ENCODE measurements at places on chromosomes 1 and 21.

GRCh38 chr21:17988102-17988437 lies 168.9 kb upstream of the C21orf91 start:
- DNase-seq, result no peak

DNA sequence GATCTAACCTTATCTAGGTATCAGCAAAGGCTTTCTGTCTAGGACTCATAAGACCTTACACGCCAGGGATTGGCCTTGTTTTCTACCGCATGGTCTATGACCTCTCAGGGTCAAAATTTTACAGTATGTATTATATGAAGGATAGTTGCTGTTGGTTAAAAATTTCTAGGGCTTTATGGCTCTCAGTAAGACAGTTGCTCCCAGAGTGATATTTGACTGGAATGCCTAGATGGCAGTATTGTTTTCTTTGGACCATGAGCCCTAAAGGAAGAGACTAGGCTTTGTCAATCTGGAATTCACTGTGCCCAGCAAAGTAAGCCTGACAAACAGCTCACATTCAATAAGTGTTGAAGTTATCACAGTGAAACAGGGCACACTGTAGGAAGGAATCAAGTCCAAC lies 37.6 kb downstream of the C1orf87 start:
- no peak for DNase-seq

DNA sequence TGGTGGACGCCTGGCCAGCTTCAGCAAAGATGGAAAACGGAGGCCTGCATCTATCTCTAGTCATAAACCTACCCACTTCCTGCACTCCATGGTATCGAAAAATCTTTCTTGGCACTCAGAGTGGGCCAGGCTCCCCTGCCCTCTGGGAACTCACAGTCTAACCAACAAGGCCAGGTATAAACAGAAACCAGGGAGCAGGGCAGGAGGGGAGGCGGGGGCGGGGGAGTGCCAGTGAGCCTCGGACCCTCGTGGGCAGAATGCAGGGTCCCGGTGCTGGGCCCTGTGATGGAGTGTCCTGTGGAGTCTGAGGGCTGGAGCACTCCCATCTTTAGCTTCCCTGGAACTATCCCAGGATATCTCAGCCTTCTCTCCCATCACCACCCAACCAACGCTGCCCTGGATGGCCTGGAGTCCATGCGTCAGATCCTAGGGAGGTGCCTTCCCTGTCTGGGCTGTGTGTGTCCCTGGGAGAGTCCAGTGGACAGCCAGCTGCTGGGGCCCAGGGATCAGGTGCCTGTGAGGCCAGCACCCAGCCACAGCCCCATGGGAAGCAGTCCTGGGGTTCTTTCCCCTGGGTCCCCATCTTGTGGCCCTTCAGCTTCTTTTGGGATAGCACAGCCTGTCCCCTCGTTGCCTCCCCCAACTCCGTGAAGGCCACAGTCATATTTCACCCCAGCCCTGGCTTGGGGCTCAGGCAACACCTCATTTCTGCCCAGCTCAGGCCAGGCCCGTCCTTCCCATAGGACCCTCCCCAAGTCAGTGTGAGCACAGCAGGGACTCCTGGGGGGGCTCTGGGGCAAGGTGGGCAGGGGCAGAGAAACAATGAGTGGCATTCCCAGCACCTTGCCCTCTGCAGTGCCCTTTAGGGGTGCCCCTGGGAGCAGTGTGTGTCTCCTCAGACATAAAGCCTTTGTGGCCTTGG lies 1.1 kb upstream of the EPS8L3 start:
- DNase-seq, result no peak

GRCh38 chr1:52662645-52663313 lies 29.8 kb downstream of the SHISAL2A start:
- DNase-seq, result no peak

GRCh38 chr1:200670242-200671118 lies 773 bp upstream of the DDX59 start:
- DNase-seq, result peak; percentile 79

DNA sequence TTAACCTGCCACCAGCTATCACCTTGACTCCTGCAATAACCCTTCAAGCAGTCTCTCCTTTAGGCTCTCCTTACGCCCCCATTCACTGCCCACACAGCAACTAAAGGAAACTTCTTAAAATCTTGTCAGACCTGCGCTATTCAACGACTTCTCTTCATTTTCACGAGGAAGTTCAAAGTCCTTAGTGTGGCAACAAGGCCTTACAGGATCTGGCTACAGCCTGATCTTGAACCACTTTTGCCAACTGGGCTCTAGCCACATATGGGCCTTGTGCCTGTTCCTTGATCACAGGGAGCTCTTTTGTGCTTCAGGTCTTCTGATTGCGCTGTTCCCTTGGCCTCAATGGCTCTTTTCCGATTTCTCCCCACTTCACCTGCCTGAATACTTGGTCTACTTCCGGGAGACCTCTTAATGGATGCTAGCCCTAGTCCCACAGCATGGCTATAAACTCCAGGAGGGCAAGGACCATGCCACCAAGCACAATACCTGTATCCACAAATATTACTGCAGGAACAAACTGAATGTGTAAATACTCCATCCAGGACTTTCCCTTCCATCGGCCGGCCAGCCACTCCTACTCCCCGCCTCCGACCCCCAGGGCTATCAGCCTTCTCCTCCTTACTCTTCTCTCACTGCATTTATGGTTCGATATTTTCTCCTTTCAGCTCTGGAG lies 2.3 kb upstream of the CTNNBIP1 start:
- no peak for DNase-seq

GRCh38 chr1:20597650-20598049 lies 8.8 kb downstream of the CDA start:
- DNase-seq, result peak; percentile 79

- peak; percentile 54 for DNase-seq
These were observed 1.4 kb downstream of the GUK1 start for GRCh38 chr1:228141226-228142044.

DNA sequence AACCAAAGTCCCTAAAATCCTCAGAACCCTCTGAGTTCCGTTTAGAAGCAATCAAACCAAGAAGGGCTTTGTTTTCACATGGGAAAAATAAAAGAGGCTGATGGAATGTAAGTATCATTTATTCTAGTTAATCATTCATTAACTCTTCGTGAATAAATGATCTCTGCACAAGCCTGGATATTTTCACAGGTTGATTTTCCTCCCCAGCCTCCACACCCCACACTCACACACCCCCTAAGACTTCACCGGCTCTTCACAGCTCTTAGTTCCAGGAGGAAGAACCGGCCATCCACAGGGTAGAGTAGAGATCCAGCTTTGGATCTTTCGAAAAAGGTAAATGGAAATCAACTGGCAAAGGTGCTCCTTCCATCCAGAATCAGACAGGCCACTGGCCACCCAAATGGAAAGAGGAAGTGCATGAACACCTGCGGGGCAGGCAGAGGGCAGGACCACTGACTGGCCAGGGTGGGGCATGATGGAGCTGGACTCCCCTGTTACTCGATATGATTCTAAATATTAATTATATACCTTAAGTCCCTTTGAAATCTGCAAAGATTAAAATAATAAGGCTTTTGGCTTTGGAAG lies 10.0 kb downstream of the C1orf198 start:
- DNase-seq, result no peak

DNA sequence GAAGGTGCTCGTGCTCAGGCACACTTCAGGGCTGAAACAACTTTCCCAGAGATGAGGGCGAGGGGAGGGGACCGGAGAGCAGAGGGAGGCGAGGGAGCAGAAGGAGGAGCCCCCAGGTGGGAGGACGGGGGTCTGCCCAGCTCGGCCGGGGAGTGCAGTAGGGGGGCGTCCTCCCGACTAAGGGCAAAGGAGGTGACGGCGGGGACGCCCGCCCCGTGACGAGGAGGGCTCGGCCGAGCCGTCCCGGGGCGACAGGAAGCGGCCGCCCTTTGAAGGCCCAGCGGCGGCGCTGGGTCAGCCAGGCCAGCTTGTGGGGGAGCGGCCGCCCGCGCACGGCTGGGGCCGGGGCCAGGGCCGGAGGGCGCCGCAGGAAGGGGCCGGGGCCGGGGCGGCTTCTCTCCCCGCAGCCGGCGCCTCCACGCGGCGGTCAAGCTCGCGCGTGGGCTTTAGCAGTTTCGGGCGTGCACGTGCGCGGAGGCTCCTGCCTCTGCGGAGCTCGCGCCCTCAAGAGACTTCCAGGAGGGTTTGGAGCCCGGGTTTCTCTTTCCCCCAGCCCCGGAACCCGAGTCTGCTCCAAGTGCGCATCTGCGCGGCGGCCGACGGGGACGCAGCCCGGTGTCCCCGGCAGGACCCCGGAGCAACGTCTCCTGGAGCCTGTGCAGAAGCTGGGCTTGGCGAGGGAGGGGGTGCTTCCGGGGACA lies 100.8 kb upstream of the SLC45A1 start:
- DNase-seq, result peak; percentile 28

GRCh38 chr1:247366926-247367645 lies 35.4 kb upstream of the ZNF496 start:
- DNase-seq, result peak; percentile 93

- DNase-seq, result no peak
These were observed 111.6 kb downstream of the SPSB1 start for GRCh38 chr1:9404117-9404914.

DNA sequence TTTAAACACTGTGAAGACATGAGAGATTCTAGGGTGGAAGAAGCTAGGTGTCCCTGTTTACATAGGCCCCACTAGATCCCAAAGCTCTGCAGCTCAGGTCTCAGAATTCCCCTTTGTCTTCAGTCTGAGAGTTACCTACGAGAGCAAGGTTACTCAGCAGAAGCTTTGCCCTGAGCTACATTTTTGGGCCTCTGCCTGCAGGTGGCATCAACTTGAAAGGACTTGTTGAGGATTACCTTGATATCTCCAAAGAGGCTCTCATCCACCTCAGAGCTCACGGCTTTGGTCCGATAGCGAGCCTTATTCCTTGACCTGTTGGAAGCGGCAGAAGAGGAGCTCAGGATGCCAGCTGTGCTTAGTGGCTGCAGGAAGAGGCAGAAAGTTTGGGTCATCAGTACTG lies 7.0 kb downstream of the CFAP45 start:
- DNase-seq, result no peak

DNA sequence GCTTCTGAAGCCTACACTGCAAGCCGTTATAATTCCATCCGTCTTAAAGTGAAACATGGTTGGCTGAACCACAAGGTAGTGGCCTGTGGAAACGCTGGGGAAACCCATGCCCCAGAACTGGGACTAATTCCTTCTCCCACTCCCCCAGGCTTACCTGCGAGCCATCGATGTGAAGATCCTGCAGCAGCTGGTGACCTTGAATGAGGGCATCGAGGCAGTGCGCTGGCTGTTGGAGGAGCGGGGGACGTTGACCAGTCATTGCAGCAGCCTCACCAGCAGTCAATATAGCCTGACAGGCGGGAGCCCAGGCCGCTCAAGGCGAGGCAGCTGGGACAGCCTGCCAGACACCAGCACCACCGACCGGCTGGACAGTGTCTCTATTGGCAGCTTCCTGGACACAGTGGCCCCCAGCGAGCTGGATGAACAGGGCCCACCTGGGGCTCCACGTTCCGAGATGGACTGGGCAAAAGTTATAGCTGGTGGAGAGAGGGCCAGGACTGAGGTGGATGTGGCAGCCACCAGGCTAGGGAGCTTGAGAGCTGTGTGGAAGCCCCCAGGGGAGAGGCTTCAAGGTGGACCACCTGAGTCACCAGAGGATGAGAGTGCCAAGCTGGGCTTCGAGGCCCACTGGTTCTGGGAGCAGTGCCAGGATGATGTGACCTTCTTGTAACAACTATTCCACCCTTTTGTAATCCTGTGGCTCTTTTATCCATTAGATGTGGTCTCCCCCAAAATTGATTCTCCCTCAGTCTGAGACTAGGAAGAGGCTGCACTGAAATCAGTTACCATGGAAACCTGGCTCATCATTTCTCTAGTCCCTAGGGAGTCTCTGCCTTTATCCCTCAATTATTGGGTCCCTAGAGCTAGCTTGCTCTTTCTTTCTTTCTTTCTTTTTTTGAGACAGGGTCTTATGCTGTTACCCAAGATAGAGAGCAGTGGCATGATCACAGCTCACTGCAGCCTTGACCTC lies 16.7 kb downstream of the LURAP1 start:
- no peak for DNase-seq

DNA sequence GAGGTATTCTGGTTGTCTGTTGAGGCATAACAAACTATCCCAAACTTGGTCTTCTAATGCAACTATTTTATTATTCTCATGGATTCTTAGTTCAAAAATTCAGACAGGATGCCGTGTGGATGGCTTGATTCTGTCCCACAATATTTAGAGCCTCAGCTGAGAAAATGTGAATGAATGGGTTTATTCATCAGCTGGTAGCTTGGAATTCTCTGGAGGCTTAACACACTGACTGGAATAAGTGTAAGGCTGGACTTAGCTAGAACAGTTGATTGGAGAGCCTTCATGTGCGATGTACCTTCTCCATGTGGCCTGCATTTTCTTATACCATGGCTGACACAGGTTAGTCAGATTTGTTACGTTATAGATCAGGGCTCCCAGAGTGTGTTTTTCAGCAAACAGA lies 30.8 kb downstream of the TNNI3K start:
- no peak for DNase-seq
